ENCODE measurements at places on chromosomes 5 and 9.

- no peak for DNase-seq
These were observed 214.4 kb upstream of the ELL2 start for GRCh38 chr5:96176022-96176421.

- no peak for DNase-seq
These were observed 114.5 kb upstream of the GPR151 start for GRCh38 chr5:146630472-146630871.

DNA sequence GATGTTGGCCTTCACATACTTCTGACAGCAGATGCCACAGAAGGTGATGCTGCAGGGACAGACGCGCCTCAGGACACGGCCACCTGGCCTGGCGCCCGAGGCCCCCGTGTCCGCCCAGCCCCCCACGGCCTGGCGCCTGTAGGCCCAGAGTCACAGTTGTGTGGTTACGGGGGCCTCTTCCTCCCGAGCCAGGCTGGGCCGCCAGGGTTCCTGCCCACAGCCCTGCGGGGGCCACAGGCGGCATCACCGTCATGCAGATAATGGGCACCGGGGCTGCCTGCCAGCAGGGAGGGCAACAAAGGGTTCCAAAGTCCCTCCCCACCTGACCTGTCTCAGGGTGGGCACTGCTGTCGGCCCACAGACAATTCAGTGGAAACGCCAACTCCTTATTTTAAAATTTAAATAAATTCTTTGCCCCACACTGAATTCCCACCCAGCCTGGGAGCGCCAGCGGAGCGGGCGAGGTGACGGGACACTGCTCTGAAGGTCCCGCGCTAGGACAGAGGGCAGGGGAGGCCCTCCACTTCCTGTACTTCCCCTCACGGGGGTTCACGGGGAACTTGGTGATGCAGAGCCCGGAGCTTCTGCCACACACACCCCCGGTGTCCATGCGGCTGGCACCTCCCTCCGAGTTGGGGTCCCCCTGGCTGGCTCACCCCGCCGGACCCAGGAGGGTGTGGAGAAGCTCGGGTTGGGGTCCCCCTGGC, 40.6 kb downstream of the EXOC3 start:
- DNase-seq = no peak

DNA sequence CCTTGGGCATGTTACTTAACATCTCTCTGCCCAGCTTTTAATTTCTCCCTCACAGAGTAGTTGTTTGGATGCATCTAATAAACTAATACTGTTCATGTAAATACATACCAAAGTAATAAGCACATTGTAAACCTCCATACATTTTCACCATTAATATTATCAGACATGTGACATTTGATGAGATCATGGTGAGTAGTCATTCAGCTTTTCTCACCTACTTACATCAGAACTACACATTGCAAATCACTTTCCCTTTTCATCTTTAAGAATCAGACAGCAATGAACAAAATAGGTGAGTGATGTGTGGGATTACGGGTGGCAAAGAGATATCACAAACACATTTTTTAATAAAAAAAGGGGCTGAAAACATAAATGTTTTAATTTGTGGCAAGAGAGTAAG, 89.3 kb downstream of the JAKMIP2 start:
- DNase-seq = no peak

DNA sequence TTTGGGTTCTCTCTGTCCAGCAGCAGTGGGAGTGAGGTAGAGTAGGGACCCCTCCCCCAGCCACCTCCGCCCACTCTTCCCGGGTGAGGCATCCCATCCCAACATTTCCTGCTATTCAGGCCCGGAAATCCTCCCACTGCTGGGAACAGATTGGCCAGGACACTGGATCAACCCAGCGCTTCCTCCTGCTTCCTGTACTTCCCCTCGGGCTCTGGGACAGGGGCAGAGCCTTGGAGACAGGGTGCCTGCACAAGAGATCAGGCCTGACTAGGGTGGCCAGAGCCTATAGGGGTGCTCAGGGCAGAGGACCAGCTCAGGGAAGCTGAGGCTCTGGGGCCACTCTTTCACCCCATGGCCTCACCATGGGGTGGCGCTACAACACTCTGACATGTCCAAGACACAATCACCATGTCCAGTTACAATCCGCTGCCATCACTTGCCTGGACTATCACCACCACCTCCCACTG, 14.5 kb downstream of the SH2D3C start:
- no peak for DNase-seq

DNA sequence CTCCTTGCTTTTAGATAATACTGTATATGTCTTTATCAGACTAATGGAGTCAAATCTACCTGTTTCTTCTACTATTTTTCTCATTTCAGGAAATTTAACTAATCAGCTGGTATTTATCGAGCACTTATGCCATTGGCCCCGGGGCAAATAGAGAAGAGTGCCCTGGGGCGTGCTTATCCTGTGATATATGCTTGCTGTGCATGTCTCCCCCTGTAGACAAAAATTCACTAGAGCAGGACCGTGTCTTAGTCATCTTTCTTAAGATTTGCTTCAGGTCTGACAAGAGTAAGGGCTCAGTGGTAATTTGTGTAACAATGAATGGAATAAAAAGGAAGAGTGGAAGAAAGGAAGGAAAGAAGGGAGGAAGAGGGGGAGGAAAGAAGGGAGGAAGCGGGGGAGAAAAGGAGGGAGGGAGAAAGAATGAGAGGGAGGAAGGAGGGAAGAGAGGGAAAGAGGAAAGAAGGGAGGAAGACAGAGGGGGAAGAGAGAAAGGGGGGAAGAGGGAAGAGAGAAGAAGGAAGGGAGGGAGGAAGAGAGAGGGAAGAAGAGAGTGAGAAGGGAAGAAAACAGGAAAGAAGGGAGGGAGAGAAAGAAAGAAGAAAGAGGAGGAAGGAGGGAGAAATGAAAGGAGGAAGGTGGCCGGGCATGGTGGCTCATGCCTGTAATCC, 295.7 kb upstream of the PANK3 start:
- DNase-seq = no peak

DNA sequence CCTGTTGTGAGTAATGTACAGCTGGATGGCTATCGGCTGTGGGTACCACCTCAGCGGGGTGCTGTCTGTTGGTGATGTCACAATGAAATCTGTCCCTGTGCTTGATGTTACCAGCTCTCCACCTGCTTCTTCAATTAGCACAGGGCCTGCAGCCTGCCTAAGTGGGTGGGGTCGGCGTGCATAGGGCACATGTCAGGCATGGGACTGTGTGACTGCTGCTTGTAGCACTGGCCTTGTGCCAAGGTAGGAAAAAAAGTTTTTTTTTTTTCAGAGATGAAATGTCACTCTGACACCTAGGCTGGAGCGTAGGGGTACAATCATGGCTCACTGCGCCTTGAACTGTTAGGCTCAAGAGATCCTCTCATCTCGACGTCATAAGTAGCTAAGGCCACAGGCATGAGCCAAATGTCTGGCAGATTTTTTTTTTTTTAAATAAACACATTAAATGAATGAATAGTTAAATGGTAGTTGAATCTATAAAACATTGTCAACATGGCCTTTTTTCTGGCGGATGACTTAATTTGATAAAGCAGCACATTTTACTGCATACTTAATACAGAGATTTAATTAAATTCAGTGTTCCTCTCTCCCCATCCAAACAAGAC, 222.5 kb downstream of the NXNL2 start:
- DNase-seq = no peak

- DNase-seq = no peak
These were observed 31.6 kb downstream of the DTWD2 start for GRCh38 chr5:118956727-118957126.

GRCh38 chr9:18056269-18056992, 417.5 kb upstream of the ADAMTSL1 start:
- DNase-seq = no peak

DNA sequence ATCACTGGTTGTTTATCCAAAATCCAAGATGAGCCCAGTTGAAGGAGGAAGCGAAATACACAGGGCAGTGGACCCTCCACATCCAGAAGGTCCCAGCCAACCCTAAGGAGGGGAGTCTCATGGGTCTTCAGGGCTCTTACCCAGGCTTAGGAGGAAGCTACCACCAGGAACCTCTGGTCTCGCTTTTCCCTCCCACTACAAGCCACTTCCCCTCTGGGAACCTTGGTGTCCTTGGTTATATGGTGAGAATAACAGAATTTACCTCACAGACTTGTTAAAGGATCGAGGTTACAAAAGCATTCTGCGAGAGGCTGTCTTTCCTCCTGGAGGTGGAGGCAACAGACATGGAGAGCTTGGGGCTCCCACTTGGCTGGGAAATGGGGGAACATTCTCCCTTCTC, 3.4 kb downstream of the HIGD2A start:
- no peak for DNase-seq

Data from activated CD4-positive, CD25-positive, alpha-beta regulatory T cell (primary cell).